Esophagus (tissue), 2 donors: ENCODE measurements at places on chromosomes 3 and 15. TPM values are rescaled to one million over a fixed set of nuclear protein-coding genes. Genes with fewer than 3 reads are reported as not detected.

The PLSCR2 gene
- not detected for polyA plus RNA-seq

The OXSR1 gene
- polyA plus RNA-seq = 27.5 TPM

The NAALADL2 gene
- 0.54 TPM for polyA plus RNA-seq

The FANCD2OS gene
- 0.22 TPM for polyA plus RNA-seq

The HEXA gene
- polyA plus RNA-seq = 22.8 TPM
